ENCODE measurements at places on chromosomes 5 and 9.

- DNase-seq = no peak
Measured at GRCh38 chr5:16427587-16427986, 38.0 kb downstream of the ZNF622 start.

- peak; percentile 40 for DNase-seq
Measured at GRCh38 chr5:10364186-10364689, 10.7 kb downstream of the MARCHF6 start.

DNA sequence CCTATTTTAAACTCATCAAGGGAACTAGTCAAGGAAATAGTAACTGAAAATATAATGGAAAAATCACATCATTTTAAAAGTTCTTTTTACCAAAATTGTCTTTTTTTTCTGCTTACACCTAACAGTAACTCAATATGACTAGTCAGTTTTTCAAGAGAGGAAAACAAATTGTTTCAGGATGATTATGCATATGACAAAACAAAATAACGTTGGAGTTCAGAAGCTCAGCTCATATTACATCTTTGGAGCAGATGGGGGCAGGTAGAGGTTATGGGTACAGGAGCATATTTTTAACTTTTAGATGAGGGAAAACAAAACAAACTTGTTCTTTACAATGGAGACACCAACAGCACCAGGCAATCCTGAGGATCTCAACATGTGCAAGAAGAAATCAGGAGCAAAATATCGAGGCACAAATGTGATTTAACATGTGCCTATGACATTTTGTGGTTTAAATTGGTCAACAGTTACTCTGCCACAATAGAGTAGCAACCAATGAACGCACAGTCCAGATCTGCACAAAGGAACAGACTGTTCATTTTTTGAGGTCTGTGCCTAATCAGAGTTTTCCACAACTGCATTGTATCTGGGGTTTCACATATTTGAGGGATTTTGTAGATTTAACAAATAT lies 659.0 kb downstream of the ANXA1 start:
- DNase-seq = no peak

DNA sequence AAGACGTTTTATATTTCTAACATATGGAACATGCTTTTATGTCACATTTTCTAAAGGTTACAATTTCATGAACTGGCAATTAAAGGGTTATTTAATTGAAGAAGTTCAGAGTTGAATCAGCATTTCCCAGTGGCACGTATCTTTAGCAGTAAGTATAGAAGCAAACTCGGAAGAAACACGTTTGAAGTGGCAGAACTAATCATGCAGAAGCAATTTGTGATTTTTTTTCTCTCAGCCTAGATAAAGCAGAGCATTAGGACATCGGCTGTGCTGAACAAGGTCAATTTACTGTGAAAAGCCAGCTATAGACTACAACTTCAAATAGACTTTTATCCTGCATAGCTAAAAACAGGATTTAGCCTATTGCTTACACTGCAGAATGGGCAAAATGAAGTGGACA lies 104.7 kb downstream of the ISL1 start:
- no peak for DNase-seq

GRCh38 chr5:141641634-141642267 lies 5.0 kb downstream of the RELL2 start:
- no peak for DNase-seq

DNA sequence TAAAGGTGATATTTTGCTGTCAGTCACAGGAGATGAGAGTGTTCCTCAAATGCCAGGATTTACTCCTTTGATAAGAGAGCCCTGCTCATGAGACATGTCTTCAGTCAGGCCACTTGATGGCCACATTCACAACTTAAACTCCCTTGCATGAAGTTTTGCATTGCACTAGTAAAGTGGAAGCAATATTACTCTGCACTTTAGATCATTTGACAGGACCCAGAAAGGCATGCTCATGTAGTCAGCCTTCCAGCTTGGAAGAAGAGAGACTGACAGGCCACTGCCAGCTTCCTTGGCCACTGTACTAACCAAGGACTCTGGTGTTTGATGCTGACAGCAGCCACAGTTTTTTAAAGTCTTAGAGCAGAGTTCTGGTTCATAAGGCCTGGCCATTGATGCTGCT lies 42.6 kb downstream of the NPR3 start:
- DNase-seq = no peak

DNA sequence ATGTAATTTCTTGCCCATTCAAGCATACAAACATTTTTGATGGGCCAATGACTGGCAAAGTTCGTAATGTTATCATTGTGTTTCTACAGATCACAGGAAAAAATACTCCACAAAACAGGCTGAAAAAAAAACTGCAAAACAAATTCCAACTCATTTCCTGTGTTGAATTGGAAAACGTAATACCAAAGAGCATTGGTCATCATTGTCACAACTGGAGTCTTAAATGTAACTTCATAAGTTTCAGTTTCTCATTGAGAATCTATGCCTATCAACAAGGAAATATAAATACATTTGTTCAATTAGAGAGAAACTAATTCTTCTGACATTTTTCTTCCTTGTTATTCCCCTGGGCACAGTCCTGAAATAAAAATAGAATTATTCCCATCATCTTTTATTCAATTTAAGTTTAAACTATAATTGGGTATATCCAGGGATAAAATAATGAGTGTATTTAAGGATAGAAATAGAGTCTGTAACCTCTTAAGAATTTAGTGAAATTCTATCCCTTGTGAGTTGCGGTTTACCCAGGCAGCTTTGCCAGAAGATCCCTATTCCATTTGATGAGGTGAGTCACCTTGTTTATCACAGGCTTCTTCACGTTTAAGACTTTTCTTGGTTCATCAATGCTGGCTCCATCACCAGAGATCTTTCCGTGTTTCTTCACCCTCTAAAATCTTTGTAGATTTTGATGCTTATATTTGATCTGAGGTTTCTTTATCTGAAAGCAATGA lies 112.7 kb upstream of the ITGA1 start:
- no peak for DNase-seq

DNA sequence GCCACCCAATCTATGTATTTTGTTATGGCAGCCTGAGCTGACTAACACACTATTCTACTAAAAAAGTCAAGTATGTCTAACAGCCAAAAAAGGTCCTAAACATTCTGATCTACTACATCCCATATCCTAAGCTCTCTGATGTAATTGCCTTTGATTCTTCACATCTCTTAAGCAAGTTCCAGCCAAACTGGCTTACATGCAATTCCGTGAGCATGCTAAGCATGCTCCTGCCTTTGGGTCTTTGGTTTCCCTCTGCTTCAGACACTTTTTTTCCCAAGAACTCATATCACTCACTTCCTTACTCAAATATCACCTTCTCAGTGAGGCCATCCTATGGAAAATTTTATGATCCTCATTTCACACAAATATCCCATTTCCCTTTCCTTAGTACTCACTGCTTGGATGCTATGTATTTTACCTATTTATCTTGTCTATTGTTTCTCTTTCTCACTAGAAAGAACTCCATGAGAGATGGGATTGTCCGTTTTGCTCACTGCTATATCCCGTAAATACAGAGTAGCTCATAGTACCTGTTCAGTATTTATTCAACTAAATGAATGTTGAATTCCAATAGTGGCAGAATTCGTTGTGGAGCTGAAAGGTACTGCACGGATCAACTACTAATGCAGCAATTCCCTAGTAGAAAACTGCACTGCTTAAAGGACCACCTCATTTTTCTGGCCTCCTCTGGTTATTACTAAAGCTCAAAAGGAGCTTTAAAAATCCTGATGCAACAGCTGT lies 2.3 kb upstream of the SLC12A2 start:
- DNase-seq = no peak

DNA sequence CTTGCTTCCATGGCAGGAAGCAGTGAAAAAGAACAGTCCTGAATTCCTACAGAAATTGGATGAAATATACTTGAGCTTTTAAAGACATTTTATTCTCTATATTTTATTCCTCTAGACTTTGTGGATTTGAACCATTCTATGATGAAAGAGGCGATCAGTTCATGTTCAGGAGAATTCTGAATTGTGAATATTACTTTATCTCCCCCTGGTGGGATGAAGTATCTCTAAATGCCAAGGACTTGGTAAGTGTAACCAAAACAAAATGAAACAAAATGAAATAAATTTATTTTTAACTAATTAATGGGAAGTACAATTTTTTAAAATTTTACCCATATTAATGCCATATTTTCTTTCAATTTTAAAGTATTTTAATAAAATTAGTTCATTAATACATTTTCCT lies 34.1 kb downstream of the STARD4 start:
- DNase-seq = no peak

DNA sequence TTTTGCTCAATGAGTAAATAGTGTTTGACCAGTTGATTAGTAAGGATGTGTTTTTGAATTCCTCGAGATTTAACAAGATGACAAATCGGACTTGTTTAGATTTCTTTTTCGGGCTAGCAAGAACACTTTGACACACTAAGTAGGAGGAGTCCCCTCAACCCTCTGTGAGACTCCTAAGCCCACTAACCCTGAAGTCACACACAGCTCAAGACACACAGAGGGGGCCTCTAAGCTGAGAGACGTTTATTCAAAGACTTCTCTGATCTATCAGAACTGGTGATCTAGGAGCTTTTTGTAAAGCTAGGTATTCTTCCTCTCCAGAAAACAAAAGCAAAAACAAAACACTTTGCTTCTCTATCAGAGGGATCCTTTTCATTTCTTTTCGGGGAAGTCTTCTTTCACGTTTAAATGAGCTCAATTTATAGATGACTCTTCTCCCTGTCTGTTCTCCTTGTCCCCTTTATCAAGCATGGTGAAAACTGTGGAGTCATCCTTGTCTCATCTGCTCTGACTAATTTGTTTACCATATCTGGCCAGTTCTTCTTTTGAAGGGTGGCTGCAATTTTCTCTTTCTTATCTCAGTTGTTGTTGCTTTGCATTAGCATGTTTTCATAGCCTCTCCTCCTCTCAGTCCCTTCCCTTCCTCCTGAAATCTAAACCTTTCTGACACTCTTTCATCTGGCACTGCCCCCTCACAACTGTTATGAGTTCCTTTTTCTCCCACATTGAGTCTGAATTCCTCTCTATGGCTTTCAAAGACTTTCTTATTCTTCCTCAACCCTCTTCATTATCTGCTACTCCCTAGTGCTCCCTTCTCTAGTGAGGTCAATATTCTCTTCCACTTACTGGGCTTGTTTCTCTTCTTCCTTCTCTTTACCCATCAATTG lies 68.5 kb upstream of the RAI14 start:
- no peak for DNase-seq

GRCh38 chr5:32018476-32019436 lies 155.4 kb downstream of the GOLPH3 start:
- DNase-seq = no peak

DNA sequence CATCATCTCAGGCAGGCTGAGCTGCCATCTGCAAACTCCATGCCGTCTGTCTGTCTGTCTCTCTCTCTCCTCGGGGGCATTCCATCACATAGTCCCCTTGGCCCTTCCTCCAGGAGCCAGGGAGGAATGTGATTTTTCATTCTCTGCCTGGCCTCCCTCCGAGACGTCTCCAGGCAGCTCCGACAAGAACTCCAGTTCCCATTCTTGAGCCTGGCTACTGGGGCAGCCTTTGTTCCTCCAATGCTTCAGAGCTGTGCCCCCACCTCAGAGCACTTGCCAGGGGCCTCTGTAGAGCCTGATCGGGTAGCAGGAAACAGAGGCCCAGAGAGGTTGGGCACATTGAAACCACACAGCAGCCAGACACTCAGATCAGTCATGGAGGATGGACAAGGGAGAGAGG lies 74.0 kb downstream of the COL27A1 start:
- no peak for DNase-seq

GRCh38 chr5:39639618-39640089 lies 214.9 kb upstream of the DAB2 start:
- no peak for DNase-seq

DNA sequence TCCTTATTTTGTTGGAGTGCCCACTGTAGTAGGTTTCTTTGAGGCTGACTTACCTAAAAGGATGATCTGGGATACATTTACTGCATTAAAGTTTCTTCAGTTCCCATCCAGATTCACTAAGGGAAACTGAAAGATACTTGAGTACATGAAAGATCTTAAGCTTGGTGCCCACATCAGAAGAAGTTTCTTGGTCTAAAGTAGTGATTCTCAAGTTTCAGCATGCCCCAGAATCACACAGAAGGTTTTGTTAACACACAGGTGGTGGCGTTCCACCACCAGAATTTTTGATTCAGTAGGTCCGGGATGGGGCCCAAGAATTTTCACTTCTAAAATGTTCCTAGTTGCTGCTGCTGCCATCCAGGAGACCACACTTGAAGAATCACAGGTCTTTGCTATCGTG lies 171.0 kb downstream of the ZNF462 start:
- DNase-seq = no peak

- DNase-seq = no peak
Measured at GRCh38 chr5:98016771-98017170, 756.7 kb upstream of the RGMB start.

- DNase-seq = no peak
Measured at GRCh38 chr5:141767671-141768070, 85.6 kb upstream of the ARAP3 start.

GRCh38 chr5:19619571-19619970 lies 368.4 kb downstream of the CDH18 start:
- no peak for DNase-seq

GRCh38 chr5:28648108-28648507 lies 1609.7 kb upstream of the CDH9 start:
- DNase-seq = no peak
